Suppressor macrophage treated with lipopolysaccharide for 1 hour (primary cell): ENCODE measurements at places on chromosomes 7 and 10.

DNA sequence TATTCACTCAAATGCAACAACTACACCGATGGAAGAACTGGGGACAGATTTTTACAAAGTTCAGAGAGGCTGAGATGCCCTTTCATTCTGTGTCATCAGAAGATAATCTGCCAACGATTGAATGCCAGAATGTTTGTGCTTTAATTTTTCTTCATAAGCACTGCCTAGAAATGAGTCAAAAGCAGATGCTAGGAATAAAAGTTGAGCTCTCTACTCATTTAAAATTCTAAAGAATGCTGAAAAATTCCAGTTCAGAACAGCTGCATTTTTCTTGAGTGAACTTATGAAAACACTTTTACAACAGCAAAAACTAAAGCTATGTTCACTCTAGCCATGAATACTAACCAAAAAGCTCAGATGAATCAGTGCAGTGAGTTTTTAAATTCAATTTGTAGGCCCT is 22.3 kb upstream of the FAM133B start:
- DNase-seq: no peak

- peak; percentile 51 for DNase-seq
Measured at GRCh38 chr7:134420424-134421125, 38.3 kb downstream of the AKR1B1 start.

- DNase-seq: no peak
Measured at GRCh38 chr10:19728376-19728775, 87.9 kb upstream of the PLXDC2 start.

DNA sequence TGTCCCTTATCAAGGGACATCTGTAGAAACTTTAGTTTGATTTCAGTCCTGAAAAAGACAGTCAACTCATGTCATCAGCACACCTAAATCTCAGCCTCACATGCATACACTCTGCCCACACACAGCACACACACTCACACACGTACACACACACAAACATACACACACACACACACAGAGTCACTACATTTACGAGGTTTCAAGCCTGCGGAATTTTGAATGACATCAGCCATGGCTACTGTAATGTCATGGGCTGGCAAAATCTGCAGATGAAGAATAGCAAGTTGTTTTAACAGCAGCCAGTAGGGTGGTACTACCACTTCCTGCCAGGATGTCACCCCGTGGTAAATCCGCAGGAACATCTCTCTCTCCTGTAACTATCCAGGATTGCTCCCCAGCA is 37.1 kb upstream of the EZH2 start:
- no peak for DNase-seq

DNA sequence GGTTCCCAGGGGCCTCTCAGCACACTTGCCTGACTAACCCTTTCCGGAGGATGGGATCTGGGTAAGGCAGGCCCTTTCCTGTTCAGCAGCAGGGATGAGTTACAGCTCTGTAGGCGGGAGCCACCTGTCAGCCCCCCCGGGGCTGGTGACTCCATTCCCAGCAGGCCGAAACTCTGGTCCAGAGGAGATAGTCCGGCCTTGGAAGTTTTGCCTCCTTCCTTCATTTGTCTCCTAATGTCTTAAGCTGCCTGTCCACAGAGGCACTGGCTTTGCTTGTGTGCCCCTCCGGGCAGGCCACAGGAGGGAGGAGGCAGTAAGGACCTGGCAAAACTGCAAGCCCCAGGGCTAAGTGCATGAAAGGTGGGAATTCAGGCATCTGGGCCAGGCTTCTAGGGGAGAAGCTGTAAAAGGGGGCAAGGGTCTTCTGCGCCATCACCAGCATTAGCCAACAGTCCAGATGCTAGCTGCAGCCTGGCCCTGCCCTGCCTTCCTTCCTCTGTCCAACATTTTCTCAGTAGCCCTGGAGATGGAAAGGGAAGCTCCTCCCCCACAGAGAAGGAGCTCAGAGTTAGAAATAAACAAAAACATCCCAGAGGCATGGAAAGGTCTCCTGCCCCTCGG is 1.2 kb downstream of the ADIRF start:
- no peak for DNase-seq

- DNase-seq: no peak
Measured at GRCh38 chr10:6699336-6699735, 119.3 kb upstream of the PRKCQ start.

DNA sequence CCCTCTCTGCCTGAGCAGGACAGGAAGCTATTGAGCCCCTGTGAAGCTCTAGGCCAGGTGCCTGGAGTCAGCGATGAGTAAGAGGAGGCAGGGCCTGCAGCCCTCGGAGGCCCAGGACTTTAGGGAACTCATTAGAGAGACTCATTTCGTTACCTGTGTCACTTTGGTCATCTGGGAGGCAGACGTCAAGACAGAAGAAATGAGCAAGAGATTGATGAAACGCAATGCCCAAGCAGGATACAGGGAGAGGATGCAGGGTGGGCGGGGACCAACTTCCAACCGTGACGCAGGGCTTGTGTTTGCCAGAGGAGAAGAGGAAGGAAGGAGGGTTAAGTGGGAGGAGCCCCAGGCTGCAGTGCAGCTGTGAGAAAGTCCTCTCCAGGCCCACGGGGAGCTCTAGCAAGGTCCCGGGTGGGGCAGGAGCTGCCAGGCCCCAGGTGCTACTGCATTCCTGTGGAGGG is 26.4 kb upstream of the GNA12 start:
- peak; percentile 82 for DNase-seq

DNA sequence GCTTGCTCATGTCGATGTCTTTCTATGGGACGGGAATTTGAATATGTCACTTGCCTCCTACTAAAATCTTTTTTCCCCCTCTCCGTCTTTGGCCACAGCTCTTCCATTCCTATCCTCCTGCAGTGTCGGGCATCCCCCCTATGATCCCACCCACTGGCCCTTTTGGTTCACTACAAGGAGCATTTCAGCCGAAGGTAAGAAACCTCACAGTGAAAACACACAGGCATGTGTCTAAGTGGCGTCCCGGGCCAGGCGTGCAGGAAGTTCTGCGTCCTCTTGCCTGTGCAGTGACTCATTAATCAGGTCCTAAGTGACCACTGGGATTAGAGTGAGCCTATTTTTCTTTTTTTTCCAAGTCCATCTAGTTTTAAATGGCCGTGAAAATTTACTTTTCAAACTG is 360.5 kb upstream of the GALNT17 start:
- no peak for DNase-seq

DNA sequence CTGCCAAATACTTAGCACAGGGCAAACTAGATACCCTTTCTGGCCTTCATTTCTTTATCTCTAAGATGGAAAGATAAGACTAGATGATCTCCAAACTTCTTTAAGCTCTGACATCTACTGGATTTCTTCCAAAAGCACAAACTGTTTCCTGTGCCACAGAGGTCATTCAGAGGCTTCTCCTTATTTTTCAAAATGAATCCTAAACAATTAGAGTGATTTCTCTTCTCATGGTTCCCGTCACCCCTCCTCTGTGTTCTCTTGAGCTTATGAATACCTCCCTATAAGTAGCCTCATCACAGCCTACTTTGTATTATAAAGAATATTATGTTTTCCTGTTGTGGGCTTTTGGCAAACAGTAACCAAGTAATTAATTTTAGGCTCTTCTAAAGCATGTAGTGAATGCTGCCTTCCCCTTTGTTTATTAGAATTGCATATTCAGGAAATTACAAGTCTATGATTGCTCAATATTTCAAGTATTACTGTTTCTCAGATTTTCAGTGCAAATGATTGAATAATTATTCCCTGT is 179.5 kb downstream of the REEP3 start:
- peak; percentile 79 for DNase-seq
